Natural killer cell treated with Interleukin-12 subunit alpha and Interleukin-12 subunit beta and Interleukin-15 and Interleukin-18, amount 100 ng/mL, for 72 hours (primary cell): ENCODE measurements at places on chromosomes 5 and 9.
A peak's percentile ranks its signal among the peaks of the same experiment; 100 is the strongest.

- no peaks in the 10 kb centered on the region for H3K36me3 ChIP-seq
- DNase-seq, result no peak
- peaks cover 30% of the 10 kb centered on the region for H3K27me3 ChIP-seq
These were observed 11.1 kb upstream of the NADK2 start for GRCh38 chr5:36252722-36253365.

- H3K27ac ChIP-seq, result no peak overlapping the region
- H3K27me3 ChIP-seq, result peaks cover 5% of the 10 kb centered on the region
- H3K4me1 ChIP-seq, result no peaks in the 10 kb centered on the region
- no peak overlapping the region for H3K4me3 ChIP-seq
- no peak for DNase-seq
These were observed 964 bp upstream of the COL5A1 start for GRCh38 chr9:134640506-134641172.

- no peaks in the 10 kb centered on the region for H3K36me3 ChIP-seq
- no peak overlapping the region for H3K4me3 ChIP-seq
These were observed 206.9 kb upstream of the PCSK5 start for GRCh38 chr9:75683591-75683990.

DNA sequence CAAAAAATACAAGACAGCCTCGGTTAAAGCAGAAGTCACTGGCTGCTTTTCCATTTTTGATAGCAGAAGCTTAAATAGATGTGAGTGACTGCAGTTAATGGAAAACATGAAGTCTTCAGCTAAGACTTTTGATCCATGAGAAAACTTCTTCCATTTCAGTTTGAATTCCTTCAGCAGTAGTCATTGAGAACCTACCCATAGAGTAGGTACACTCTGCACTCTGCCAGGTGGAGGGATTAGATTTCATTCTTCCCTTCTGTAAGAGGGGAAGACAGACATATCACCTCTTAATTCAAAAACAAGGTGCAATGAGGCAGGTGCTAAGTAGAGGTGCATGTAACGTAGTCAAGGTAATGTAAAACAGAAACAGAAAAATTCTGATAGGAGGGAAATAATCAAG is 26.7 kb upstream of the XPA start:
- no peak overlapping the region for H3K27ac ChIP-seq
- no peaks in the 10 kb centered on the region for H3K4me1 ChIP-seq
- DNase-seq, result no peak
- peaks cover 9% of the 10 kb centered on the region for H3K27me3 ChIP-seq

GRCh38 chr5:181185560-181185959 is 19.4 kb downstream of the TRIM7 start:
- no peaks in the 10 kb centered on the region for H3K36me3 ChIP-seq
- no peak overlapping the region for H3K27ac ChIP-seq
- H3K27me3 ChIP-seq, result no peaks in the 10 kb centered on the region
- H3K4me1 ChIP-seq, result peaks cover 40% of the 10 kb centered on the region
- H3K4me3 ChIP-seq, result no peak overlapping the region

- peaks cover 6% of the 10 kb centered on the region for H3K36me3 ChIP-seq
- H3K27ac ChIP-seq, result peak overlapping the region; percentile 69
- peaks cover 28% of the 10 kb centered on the region for H3K4me1 ChIP-seq
- no peak overlapping the region for H3K4me3 ChIP-seq
These were observed 27.9 kb upstream of the CEMIP2 start for GRCh38 chr9:71796100-71796767.
